ENCODE measurements at places on chromosomes 5 and 9.
A peak's percentile ranks its signal among the peaks of the same experiment; 100 is the strongest.

DNA sequence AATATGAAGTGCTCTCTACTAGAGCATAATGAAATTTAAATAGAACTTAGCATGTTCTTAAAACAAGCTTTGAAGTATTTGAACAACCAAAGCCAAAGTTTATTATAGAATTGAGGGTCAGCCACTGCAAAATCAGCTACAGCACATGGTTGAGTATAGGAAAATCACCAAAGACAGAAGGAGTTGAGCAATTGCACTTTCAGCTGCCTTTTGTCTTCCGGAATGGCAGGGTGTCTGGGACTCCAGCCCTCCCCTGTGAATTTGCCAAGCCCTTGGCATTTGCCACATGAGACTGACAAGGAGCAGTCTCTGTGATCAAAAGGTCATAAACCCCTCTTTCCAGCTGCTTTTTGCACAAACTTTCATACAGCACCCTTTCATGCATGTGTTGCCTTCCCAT is 8.5 kb upstream of the LURAP1L start:
- DNase-seq = no peak

- no peak for DNase-seq
These were observed 127.2 kb upstream of the FAM120A start for GRCh38 chr9:93324191-93324834.

- DNase-seq = no peak
These were observed 13.9 kb downstream of the KIF20A start for GRCh38 chr5:138192826-138193225.

DNA sequence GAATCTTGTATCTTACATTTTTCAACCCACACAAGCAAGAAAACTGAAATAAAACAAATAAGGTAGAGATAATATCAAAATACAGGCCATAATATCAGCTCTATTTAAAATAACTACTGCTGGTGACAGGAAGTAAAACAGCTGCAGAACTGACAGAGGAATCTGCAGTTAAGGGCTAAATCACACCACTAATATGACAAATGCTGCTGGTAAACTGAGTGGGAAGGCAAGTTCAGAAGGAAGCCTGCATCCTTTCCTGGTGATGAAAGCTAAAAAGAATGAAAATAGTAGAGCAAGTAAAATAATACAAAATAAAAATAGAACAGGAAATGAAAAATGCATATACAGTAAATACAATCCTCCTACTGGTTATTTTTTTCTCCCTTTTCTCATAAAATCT is 1293.7 kb upstream of the C9orf72 start:
- no peak for DNase-seq

- no peak for DNase-seq
These were observed 94.5 kb downstream of the PDE4D start for GRCh38 chr5:59798862-59799667.

- no peak for DNase-seq
These were observed 716.0 kb upstream of the CHD1 start for GRCh38 chr5:99644822-99645221.

DNA sequence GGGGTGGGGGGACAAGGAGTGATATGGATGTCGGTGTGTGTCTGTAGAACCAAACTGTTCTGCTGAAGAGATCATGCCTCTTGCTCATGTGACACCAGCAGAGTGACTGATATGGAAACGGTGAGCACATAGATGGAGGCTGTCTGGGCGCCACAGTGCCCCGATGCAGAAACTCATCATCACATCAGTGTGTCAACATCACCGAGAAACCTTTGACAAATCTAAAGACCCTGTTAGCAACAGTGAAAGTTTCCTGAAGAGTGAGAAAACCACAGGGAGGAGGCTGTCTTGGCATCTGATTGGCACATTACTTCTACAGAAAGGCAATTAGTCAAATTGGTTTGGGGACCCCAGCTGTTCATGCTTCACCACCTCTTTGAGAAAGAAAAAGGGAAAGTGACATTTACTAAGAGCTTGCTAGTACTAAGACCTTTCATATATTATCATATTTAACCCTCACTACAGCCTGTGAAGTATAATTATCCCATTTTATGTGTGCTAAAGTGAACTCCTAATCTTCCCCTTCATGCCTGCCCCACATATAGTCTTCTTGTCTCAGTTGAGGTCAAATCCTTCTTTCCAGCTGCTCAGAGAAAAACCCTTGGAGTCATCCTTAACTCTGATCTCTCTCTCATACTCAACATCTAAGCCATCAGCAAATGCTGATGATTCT is 25.6 kb downstream of the CSF2 start:
- peak; percentile 62 for DNase-seq

- DNase-seq = no peak
These were observed 171.0 kb upstream of the IER5L start for GRCh38 chr9:129348890-129349664.

DNA sequence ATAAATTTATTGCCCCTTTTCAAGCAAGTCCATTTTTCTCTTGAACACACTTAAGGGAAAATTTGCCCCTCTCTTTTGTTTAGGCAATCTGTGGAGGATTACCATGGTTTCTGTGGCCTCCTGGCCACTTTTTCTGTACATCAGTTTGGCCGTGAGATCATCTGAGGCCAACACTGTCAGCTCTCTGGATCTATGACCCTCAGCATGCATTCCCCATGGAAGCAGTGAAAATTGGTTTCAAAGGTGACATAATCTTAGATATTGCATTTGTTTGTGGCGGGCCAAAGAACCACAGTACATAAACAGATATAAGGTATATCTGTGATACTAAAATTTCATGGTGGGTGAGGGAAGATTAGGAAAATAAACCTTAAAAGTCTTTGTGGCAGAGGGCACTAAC is 4.6 kb upstream of the ZNF474 start:
- DNase-seq = no peak

DNA sequence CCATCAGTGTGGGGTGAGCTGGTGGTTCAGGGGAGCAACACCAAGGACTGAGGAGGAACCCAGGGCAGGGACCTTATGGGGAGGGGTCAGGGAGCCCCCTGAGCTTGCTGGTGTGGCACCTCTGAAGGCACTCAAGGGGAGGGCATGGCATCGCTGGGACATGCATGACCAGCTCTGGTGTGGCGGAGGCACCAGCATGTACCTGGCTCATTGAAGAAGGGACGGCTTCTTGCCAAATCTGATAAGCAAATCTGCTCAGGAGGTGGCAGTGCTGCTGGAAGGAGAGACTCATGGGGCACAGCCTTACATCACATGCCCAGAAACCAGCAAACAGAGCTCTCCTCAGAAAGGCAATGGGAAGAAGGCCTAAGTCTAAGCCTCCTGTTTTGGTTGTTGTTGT is 421.8 kb downstream of the SEMA5A start:
- no peak for DNase-seq

- no peak for DNase-seq
These were observed 1645.2 kb upstream of the CDH6 start for GRCh38 chr5:29548262-29548661.

GRCh38 chr9:71793386-71794105 is 25.2 kb upstream of the CEMIP2 start:
- no peak for DNase-seq

GRCh38 chr5:75335952-75336614 is 937 bp upstream of the HMGCR start:
- peak; percentile 4 for DNase-seq

GRCh38 chr5:171055875-171056454 is 194.1 kb downstream of the RANBP17 start:
- no peak for DNase-seq

DNA sequence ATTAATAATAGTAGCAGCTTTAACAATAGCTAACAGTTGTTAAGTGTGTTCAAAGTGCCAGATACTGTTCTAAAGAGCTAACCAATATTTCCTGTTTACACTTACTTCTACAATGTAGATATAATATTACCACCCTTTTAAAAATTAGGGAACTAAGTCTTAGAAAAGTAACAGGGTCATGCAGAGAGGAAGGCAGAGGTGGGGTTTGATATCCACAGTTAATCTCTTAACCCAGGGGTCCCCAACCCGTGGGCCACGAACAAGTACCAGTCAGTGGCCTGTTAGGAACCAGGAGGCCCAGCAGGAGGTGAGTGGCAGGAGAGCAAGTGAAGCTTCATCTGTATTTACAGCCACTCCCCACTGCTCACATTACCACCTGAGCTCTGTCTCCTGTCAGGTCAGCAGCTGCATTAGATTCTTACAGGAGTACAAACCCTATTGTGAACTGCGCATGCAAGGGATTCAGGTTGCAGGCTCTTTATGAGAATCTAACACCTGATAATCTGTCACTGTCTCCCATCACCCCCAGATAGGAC is 89.1 kb downstream of the ACTL7B start:
- no peak for DNase-seq

DNA sequence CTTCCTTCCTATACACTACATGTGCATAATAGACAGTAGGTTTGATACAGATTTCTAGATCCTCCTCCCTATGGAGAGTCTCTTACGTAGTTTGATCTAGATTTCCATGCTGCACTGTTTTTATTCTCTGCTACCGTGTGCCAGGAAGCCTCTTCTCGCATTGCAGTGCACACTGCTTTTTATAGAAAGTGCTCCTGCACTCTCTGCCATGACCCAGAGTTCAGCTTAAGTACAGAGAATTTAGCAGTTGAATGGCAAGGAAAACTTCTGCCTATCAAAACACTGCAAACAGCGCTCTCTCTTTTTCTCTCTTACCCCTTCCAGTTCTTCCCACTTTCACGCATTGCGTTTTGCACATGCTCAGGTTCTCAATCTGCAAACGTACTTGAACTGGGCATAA is 187.4 kb downstream of the ARHGAP26 start:
- no peak for DNase-seq

DNA sequence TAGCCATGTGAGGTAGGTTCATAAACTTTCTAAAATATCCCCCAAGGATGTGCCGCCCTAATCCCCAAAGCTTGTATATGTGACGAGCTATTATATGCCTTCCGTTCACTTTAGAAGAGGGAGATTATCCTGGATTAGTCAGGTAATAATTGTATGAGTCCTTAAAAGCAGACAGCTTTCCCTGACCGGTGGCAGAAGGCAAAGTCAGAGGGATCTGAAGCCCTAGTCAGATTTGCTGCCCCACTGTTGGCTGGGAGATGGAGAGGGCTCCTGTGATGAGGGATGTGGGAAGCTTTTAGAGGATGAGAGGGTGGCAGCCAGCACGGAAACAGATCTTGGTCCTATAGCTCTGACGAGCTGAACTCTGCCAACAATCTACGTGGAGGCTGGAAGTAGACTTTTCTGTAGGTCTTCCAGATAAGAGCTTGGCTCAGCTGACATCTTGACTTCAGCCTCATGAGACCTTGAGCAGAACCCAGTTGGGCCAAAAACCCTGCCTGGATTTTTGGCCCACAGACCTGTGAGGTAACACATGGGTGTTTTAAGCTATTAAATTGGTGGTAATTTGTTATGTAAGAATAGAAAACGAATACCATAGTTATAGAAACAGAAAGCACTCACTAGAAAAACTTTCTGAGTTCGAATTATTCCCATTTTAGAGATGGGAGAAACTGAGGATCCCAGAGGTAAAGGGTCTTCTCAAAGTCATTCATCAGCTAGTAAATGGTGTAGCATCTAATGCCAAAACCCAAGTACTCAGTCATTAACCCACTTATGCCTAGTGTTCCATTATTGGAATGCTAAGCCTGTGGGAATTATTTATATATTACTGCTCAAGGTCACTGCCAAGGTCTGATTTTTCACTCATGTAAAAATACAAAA is 48.9 kb downstream of the SH3PXD2B start:
- DNase-seq = no peak

DNA sequence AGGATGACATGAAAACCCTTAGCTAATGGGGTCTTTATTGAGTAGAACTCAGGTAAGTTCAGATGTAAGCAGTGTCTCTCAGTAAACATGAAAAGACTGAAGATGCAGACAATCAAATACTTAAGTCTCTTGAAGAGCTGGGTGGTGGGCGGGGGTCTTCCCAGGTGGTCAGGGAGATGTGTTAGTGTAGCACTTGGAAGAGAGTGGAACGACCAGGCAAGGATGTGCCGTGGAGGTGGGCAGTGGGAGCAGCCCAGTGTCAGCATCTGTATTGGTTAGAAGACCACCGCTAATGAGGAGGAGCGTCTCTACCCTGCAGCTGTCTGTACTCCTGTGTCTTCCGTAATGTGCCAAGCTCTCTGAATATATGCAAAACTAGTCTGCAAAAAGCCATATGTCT is 4.4 kb downstream of the S1PR3 start:
- DNase-seq = no peak

- DNase-seq = no peak
These were observed 68.6 kb downstream of the LRRC70 start for GRCh38 chr5:62647241-62647640.

DNA sequence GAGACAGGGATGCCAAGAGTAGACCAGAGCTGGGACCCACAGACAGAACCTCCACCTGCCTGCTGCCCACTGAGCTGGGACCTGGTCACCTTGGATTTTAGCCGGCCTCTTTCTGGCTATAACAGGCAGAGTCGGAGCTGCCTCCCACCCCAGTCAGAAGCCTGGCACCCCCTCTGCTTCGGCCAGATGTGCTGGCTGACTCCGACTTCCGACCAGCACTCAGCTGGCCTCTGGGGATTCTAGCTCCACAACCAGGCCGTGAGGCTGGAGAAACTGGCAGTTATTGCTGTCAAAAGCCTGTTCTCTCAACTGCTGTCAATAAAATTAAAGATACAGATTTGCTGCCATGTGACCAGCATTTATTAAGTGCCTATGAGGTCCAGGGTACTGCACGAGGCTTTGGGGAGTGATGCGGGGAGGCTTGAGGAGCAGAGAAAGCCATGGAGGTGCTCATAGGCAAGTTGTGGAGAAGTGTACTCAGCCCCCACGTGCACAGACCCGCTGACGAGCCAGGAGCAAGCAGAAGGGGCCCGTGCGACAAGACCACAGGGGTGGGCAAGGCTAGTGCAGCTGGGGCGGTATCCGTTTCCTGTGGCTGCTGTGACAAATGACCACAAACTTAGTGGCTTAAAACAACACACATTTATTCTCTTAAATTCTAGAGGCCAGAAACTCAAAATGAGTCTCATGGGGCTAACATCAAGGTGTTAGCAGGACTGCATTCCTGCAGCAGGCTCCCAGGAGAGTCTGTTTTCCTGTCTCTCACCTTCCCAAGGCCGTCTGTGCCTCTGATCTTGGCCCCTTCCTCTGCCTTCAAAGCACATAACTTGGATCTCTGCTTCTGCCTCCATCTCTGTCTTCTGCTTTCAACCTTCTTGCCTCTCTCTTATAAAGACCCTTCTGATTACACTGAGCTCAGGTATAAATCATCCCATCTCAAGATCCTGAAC is 13.1 kb downstream of the GFI1B start:
- DNase-seq = no peak

- no peak for DNase-seq
These were observed 84.1 kb downstream of the SNX18 start for GRCh38 chr5:54601411-54602230.

DNA sequence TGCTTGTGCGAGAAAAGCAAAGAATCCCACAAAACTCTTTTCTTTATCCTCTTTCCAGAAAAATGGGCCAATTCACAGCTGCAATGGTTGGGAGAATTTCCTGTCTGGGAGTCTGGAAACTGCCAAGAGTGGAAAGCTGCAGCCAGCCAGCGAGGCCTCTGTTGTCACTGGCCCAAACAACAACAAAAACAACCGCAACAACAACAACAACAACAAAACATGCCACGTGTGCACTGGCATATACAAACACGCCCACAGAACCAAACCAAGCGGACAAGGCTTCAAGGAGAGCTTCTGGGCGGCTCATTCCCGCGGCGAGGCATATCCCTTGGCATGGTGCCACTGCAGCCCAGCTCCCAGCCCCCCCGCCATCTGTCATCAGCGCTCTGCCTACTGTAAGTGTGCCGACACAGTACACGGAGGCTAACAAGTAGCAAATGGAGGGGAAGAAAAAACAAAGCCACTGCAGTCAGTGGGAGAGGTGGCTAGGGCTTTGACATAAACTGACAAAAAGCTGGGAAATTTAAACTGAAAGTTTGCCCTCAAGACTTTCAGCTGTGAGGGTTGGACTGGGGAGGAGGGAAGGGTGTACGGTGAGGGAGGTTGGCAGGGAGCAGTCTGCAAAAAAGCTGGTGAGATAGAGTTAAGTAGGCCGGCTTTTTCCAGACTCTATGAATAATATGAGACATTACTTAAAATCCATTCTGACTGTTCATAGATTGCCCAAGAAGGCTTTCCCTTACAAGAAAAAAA is 165.0 kb upstream of the ZNF462 start:
- DNase-seq = no peak

All from activated T-helper 9 cell treated with anti-CD3 and anti-CD28 coated beads, Interleukin-2, amount 50 U/mL, for 16 hours (primary cell).